ENCODE measurements at places on chromosomes 6 and 20.

DNA sequence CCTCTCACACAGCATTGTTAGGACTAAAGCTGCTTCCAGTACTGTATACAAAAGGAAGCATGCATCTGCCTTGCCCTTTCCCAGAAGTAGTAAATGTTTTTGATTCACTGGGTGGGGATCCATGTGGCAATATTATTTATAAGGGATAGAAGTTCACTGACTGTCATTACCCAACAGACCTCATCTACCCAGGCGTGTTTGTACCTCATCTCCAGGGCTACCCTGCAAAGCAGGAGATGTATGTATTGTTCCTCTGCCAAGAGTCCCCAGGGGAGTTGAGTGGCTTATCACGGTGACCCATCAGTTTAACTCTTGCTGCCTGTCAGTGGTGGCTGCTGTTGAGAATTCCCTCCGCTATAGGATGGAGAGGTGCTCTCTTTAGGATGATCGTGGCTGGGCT is 42.5 kb downstream of the SLC24A3 start:
- DNase-seq, result no peak

DNA sequence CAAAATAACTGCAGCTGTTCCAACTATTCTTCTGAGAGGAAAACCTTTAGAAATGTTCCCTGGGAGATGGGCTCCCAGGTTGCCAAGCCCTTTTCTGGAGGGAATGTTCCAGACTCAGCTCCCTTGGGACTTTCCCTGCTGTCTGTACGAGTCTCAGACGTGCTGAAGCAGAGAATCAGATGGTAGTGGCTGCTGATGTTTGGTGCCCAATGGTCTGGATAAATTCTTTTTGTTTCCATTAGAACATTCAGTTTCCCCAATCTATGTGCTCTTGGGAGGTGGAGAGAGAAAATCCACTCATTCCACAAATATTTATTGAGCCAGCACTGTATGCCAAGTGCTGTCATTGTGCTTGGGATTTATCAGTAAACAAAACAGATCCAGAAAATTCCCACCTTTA is 40.0 kb downstream of the SNHG17 start:
- no peak for DNase-seq

DNA sequence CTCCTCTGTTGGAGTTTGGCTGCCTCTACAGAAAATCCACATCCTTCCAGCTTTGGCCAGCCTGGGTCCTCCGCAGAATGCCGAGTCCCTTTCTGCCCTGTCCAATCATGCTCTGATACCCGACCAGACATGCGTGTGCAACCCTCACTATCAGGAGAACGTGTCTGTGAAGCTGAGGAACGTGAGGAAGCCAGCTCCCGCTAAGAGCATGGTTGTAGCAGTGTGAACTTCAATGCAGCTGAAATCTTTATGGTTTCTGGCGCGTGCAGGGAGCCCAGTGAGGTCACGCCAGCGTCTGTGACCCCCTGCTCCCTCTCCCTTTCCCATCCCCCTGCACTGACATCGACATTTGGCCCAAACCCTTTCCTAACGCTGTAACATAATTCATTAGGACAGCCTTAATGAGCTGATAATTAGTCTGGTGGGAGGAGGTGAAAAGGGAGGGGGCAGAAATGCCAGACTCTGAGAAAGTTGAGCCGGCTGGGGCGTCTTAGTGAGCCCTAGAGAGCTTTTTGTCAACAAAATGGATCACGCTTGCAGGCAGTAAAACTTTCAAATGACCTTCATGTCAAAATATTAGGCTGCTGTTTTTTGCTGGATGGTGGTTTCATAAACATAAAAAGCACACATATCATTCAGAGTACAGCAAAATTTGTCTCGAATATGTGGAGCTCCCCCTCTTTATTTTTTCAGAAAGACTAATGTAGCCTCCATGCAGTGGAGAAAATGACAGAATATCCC is 423.3 kb downstream of the QKI start:
- no peak for DNase-seq

DNA sequence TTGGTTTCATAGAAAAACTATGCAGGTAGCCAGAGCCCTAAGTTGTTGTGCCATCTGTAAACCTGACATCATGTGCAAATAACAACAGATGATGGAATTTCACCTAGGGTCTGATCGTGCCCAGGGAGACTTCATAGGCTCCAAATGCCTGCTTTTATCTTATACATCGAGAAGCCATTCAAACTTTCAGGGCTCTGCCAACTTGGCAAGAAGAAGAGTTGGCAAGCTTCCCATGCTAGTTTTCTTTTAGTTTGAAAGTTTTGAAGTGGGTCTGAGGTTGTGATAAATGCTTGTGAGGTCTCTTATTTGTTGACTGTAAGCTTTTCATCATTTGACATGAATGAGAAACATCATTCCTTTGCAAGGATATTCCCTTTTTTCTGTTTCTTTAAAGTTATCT is 175.4 kb upstream of the FLRT3 start:
- no peak for DNase-seq

DNA sequence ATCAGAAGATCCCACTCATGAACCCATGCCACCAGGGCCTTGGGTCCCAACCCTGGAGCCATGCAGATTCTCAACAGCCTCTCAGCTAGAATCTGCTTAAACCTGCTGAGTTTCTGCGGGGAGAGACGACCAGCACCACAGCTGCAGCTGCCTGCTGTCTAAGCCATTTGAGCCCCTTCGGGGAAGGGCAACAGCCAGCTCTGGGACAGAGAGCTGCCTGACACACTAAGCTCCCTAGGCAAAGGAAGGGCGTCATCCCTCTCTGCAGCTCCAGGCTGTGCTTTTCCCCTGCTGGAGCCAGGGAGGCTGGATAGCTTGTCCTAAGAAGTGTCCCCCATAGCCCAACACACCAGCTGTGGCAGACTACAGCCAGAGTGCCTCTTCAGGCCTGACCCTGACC is 182.5 kb downstream of the OTOR start:
- no peak for DNase-seq

- DNase-seq, result no peak
Measured at GRCh38 chr6:80607811-80608391, 501.4 kb downstream of the BCKDHB start.

DNA sequence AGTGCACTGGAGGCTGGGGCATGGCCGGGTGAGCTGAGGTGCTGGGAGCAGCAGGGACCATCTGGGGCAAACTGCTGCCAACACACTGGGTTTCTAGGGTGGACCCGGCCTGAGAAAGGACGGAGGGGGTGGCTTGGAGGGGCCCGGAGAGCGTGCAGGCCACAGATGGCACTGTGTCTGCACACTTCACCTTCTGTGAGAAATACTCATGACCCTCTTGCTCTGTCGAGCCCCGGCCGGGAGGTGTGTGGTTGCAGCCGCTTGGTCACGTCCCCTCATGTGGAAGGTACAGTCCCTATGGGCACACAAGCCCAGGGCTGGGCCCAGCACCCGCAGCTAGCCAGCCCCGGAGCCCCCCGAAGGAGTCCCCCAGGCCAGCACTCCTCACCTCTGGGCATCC is 59.7 kb downstream of the RBM38 start:
- no peak for DNase-seq

- DNase-seq, result no peak
Measured at GRCh38 chr20:21699216-21699508, 6.3 kb upstream of the PAX1 start.

GRCh38 chr20:45052698-45053429 is 48.1 kb downstream of the KCNS1 start:
- DNase-seq, result peak; percentile 71

- DNase-seq, result no peak
Measured at GRCh38 chr6:84770521-84770920, 6.1 kb upstream of the TBX18 start.

DNA sequence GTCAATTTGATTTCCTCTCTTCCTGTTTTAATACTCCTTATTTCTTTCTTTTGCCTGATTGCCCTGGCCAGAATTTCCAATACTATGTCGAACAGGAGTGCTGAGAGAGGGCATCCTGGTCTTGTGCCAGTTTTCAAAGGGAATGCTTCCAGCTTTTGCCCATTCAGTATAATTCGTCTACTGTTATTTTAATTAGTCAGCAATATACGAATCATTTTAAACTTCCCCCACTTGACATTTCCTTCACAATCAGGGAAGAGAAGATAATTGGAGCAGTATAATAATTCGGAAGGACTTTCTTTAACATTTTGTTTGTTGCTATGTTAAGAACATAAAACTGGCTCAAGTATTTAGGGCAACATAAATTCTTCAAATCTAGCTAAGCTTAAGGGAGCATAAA is 860.3 kb upstream of the SLC35B3 start:
- no peak for DNase-seq

DNA sequence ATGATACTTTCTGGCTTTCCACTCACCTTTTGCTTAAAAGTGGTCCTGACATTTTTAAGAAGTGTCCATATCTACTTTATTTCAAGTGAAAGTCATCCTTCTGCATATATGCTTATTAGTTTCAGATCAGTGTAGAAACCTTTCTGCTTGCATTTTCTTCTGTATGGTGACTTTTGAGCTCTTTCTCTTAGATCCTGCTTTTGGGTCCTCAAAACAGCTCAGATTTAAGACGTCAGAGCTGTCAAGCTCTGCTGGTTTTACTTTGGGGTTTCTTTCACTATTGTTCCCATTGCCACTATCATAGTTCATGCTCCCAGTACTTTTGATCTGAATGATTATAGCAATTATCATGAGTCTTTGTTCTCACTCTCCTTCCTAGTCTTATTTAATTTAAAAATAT is 41.7 kb downstream of the BCKDHB start:
- no peak for DNase-seq

DNA sequence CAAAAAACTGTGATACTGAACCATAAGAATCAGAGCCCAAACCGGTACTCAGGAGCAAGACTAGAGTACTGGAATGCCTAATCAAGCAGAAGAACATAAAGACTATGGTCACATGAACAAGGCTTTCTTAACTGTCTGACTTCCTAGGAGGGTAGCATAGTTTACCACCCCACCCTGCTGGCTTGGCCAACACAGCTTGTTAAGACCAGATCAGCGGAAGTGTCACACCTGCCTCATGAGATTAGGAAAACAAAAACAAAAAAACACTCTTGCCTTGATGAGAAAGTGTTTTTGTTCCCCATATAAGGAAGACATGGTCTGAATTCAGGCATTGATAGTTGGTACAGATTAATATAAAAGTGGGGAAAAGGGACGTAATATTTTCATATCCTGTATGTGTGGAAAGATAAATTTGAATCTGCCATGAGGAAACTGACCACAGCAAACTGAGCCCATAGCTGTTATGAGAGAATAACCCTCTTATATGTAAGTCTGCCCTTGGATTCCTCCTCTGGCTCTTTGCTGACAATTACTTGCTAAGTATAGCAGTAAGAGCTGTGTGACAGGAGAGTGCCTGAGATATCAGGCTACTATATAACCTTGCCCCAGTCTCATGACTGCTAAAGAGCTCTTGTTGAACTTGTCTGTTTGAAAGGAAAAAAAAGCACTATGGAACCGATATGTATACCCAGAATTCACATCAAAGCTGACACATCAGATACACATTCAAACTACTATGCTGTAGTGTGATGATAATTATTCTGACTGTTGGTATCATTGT is 197.1 kb downstream of the EPHA7 start:
- DNase-seq, result no peak

DNA sequence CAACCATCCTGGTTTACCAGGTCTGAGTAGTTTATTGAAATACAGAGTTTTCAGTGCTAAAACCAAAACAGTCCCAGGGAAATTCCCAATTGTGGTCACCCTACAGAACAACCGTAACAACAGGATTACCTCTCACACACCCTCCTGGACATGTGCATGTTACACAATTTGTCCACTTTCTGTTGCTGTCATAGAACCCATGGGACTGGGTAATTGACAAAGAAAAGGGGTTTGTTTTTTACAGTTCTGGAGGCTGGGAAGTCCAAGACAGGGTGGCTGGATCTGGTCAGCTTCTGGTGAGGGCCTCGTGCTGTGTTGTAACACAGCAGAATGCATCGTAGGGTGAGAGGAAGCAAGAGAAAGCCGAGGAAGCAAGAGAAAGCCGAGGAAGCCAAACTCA is 9.1 kb upstream of the ADA start:
- no peak for DNase-seq

Measured in activated CD4-positive, alpha-beta T cell treated with anti-CD3 and anti-CD28 coated beads, Interleukin-2, Interleukin-6, amounts not matched to agents 100 ng/mL and 50 ng/mL, durations not matched to agents 16 hours and 8 hours (primary cell).